ENCODE measurements at places on chromosomes 16 and 17.

GRCh38 chr17:13485327-13485726, 116.4 kb downstream of the HS3ST3A1 start:
- DNase-seq = no peak

DNA sequence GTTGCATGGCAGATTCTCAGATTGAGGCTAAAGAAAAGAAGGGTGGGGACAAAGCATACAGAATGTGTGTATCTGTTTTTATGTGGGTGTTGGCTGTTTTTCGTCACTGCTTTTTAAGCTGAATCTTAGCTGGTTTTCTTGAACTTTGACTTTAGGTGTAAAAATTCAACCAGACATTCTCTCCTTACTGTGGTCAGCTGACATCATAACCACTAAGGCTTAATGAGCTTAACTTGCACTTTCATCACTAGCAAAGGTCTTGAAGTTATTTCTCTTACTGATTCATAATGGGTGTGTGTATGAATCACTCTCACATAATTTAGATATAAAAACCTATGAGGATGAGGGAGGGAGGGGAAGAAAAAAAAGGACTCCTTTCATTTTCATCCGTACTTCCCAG, 4.0 kb upstream of the CDC6 start:
- DNase-seq = no peak

- DNase-seq = no peak
Measured at GRCh38 chr17:48760411-48760810, 31.9 kb upstream of the HOXB13 start.

- DNase-seq = no peak
Measured at GRCh38 chr17:44568945-44569858, 11.9 kb downstream of the FZD2 start.

DNA sequence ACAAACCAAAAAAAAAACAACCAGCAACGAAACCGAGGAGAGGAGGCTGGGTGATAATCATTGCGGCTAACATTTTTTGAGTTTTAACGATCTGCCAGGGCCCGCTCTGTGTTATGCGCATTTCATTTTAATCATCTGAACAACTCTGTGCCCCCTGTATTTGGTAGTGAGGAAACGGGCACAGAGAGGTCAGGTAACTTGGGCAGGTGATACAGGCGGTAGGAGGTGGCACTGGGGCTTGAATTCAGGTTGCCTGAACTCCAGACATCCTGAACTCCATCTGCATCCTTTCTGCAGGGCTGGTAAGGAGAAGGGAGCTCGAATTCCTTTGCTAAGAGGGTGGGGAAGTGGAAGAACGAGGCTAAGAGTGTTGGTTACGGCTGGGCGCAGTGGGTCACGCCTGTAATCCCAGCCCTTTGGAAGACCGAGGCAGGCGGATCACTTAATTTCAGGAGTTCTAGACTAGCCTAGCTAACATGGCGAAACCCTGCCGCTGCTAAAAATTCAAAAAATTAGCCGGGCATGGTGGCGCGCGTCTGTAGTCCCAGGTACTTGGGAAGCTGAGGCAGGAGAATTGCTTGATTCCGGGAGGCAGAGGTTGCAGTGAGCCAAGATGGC, 1.1 kb downstream of the CLUAP1 start:
- DNase-seq = no peak

DNA sequence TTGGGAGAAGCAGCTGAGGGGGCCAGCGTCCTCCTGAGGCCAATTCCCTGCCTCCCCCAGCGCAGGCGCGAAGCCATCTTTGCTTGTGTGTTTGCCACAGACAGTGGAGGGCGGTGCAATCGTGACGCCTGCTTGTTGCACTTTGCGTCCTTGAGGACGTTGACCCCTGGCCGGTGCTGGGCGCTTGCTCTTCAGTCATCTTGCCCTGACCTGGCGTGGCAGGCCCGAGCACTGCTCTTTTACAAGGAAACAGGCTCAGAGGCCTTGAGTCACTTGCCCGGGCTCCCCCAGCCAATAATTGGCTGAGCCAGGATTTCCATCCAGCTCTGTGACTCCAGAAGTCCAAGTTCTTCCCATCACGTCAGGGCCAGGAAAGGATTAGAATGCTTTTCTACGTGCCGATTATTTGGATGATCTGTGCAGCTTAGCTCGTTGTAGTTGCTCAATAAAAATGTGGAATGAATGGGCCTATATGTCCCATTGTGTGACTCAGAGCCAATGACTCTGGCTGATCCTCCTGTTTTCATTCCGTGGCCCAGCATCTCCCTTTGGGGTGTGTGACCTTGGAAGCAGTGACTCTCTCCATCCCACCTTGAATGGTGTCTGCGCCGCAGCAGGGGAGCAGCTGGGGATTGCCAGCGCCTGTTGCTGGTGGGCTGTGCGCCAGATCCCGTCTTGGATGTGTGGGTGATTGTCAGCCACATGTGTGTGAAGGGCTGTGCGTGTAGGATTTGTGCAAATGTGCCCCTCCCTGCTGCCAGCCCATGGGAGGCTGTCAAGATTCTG, 214.1 kb downstream of the SEC14L1 start:
- DNase-seq = peak; percentile 33

GRCh38 chr17:692116-692515, 22.5 kb downstream of the VPS53 start:
- DNase-seq = no peak

Measured in mesothelial cell of epicardium (in vitro differentiated cells).